ENCODE measurements at places on chromosomes 16 and 17.

GRCh38 chr17:7341842-7342241 is 5.5 kb downstream of the ACAP1 start:
- no peak for DNase-seq

- no peak for DNase-seq
Observed at GRCh38 chr16:3490911-3491629, 4.2 kb downstream of the C16orf90 start.

DNA sequence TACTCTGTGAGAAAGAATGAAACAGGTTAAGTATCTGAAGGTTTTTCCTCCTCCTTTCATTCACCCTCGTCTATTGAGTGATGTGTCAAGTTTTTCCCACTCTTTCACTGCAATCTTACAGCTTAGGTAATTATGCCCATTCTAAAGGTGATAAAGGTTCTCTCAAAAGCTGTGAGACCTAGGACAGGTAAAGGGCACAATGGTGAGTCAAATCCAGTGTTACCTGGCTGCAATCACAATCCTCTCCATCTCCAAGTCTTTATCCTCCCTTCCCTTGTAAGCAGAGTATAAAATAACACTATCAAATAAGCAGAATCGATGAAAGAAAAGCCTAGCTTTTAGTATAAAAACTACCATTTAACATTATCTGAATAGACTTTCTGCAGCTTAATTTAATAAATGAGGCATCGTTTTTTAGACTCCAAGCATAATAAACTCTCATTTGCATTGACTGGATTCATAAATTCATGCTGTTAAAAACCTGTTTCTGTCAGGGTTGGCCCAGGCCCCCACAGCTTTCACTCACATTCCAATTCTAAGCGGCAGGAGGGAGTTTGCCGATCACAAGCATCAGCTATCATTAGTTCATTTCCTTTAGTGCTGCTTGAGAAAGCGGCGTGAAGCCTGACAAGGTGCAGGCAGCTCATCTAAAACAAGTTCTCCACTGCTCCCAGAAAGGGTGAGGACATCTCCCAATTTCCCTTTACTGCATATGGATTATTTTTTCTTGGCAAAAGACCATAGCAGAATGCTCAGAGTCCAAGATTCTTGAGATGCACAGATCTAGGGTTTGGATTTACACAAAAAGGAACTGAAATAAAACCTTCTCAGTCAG is 67.8 kb downstream of the CDH8 start:
- DNase-seq, result no peak

- no peak for DNase-seq
Observed at GRCh38 chr17:16048811-16049449, 49.3 kb downstream of the TTC19 start.

DNA sequence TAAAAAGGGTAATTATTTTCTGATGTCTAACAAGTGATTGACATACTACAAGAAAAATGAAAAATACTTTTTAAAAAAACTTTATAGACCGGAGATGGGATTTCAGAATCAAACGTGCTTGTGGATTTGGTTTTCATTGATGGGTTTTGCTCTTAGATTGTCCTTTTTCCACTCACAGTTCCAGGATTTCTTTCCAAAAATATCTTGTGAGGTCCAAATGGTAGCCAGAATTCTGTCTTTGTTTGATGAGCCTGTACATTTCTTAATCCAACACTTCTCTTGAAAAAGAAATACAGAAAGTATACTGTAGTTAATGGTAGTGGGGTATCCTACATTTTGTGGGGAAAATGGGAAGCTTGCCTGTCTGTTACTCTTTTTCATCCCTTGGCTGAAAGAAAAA is 329.3 kb downstream of the KCNJ2 start:
- DNase-seq, result no peak

GRCh38 chr16:23847948-23848347 is 12.2 kb downstream of the PRKCB start:
- no peak for DNase-seq

DNA sequence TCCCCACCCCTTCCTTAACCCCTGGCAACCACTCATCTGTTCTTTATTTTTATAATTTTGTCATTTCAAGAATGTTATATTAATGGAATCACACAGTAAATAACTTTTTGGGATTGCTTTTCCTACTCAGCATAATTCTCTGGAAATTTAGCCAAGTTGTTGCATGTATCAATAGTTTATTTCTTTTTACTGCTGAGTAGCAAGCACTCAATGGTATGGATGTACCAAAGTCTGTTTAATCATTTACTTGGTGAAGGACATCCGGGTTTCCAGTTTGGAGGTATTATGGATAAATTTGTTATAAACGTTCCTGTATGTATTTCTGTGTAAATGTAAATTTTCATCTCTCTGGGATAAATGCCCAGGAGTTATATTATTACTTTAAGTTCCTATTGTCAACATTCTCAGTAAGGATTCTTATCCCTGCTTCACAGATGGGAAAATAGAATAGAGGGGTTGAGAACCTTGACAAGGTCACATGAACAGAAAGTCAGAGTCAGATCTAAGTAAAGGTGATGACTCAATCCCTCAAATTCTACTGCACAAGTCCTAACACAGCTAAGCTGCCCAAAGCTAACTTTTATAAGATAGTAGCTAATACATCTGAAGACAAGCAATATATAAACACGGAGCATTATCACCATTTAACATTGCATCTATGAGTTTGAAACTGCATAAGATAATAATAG is 62.4 kb upstream of the MTMR4 start:
- DNase-seq, result no peak

DNA sequence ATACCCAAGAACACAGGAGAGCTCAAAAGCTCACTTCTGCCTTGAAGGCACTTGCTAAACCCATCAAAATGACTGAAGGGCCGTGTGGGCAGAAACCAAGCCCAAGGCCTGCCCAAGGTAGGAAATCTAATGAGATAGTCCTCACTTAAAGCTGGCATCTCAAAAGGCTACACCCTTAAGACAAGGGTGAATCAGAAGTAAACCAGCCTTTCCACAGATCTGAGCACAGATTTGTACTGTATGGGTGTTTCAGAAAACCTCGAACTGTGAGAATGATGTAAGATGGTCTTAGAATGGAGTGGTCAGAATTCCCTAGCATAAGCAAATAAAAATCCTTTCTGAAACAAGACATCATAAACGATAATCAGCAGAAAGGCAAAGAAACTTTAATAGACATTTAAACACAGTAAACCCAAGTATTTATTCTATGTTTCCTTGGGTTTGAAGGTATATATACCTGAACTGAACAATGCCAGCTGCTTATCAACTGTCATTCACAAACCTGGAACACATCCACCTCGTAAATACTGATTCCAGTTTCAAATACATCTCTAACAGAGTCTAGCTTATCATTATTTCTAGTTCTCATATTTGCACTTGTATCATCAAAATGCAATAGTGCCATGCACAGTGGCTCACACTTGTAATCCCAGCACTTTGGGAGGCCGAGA is 37.8 kb downstream of the GLG1 start:
- no peak for DNase-seq

GRCh38 chr17:46983782-46984181 is 4.7 kb upstream of the RPRML start:
- DNase-seq, result no peak

DNA sequence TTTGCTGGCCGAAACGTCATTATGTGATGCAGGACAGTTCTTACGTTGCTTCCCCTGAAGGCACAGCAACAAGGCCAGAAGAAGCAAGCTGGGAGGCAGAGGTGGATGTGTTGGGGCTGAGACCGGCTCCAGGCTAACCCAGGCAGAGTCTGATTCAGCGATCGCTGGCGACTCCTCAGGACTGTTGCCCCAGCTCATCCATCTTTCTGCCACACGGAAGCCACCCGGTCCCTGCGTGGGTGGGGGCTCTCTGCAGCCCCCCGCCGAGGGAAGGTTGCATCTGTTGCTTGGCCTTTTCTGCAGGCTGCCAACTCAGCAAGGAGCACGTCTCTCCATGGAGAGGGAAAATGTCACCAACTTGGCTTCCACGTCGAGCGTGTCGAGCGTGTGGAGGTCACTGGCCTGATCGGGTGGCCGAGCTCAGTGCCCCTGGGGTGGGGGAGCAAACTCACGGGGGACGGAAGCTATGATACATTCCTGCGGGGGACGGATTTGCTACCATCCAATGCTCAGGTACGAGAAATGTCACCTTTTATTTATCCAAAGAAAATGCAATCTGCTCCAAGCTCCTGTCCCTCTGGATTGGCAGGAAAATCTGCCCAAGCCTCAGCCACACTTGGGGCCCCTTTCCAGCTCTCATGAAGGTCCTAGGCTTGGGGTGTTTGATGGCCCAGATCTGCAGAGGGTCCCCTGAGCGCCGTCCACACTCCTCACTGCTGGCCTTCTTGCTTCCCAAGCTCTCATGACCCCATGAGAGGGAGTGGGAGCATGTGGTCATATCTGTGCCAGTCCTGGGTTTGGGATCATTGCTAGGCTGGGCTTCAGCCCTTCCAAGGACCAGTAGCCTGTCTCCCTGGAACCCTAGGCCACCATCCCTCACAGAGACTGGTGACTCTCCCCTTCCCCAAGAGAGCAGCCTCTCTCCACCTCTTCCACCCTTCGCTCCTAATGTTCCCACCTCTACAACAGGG is 69.4 kb downstream of the RPH3AL start:
- no peak for DNase-seq

GRCh38 chr16:15954814-15955151 is 5.4 kb downstream of the ABCC1 start:
- no peak for DNase-seq

GRCh38 chr17:58759522-58759921 is 3.9 kb downstream of the PPM1E start:
- DNase-seq, result no peak

DNA sequence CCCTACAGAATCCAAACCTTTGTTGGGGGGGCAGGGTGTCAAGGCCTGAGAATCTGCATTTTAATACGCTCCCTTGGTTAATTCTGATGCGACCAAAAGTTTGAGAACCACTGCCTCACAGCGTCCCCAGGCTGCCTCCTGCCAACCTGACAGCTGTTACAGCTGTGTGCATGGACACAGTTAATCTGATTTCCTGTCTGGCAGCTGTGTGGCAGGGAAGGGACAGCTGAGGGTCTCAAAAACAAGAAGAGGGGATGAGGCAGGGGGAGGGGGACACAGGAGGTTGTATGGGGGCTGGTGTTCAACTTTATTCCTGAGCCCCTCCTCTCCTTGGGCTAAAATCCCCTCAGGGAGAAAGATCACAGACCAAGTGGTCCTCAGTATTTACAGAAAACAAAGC is 17.5 kb downstream of the HDAC5 start:
- DNase-seq, result no peak

GRCh38 chr16:70691223-70692129 is 5.6 kb upstream of the MTSS2 start:
- DNase-seq, result no peak

DNA sequence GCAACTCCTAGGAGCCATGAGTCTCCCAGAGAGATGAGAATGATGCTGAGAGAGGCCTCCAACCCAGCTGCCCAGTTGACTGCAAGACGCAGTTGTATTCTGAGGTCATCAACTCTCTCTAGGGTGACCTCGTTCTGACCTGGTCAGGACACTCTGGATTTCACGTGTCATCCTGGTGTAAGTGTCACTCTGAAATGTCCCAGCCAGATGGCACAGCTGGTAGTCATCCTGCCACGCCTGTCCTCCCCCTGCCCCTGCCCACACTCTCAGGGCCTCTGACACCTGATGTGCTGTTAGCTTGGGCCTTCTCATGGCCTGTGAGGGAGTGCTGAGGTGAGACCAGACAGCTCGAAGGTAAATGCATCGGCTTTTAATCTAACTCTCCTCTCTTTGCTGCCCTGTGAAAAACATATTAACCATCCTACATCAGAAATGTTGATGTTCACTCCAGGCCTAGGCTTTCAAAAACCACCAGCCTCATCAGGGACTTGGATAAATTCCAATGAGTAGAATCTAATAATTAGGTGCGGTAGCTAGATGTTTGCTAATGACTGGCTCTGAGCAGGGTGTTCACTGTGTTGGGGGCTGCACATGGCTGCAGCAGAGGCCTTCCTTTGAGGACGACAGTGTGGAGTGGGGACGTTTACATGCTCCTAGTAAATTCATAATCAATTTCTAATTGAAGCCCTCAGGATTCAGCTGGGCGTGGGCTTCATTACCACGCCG is 13.8 kb downstream of the MLYCD start:
- DNase-seq, result no peak

Measured in activated CD4-positive, CD25-positive, alpha-beta regulatory T cell (primary cell).